ENCODE measurements at places on chromosomes 6 and 20. TPM values are rescaled to one million over a fixed set of nuclear protein-coding genes. Genes with fewer than 3 reads are reported as not detected.
A peak's percentile ranks its signal among the peaks of the same experiment; 100 is the strongest.

DNA sequence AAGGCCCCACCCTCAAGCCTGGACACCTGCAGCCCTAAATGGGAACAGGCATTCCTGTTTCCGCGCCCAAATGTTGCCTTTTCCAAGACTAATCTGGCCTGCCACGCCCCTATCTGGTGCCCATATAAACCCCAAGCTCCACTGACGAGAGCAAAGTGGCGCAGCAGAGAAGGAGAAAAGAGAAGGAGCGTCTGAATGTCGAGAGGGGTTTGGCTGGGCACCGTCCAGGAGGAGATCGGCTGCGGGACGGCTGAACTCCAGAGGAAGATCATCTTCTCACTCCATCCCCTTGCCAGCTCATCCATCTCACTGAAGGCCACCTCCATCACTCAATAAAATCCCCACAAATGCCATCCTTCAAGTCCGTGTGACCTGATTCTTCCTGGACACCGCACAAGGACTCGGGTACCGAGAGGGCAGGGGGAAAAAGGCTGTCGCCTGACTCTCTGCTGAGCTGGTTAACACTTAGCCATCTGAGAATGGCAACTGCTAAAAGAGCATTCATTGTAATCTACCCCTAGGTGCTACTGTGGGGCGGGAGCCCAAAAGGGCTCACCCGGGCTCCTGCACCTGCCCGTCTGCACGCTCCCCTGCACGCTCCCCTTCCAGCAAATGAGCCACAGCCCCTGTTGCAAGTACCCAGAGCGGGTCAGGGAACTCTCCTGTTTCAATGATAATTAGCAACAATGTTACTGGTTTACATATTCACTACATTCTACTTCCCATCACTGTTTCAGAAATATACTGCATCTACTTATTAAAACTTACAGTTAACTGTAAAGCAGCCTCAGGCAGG, 23.5 kb downstream of the TAF4 start:
- no peak for DNase-seq

DNA sequence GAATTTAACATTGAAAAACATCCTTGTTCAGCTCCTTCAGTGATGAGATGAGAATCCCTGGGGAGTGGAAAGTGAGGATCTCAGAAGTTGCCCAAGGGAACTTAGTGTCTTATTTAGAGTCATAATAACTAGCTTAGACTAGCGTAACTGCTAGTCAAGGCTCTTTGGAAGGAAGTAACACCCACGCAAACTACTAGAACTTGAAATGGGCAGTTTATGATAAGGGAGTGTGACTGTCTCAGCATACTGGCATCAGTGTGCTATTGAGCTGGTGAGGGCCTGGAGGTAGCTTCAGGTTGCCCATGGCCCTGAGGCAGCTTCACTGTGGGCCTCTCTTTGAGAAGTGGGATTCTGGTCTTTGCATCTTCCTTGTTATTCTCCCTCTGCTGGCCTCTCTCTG, 40.1 kb downstream of the SLX4IP start:
- DNase-seq, result no peak

DNA sequence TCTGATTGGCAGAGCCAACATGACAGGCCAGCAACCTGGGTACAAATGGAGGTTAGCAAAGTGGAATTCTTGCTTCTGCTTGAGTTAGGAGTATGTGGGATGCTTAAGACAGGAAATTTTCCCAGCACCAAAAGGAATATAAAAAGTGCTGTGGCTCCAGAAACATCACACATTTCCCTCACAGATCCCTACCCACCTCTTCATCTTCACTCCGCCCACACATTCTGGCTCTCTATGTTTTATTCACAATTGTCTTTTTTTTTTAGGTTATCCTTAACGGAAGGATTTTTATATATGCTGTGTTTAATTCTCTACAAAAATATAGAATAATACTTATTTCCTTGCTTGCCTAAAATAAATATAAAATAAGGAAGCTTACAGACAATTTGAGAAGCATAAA, 563.3 kb upstream of the HS3ST5 start:
- DNase-seq, result no peak

- DNase-seq, result no peak
Measured at GRCh38 chr20:32603046-32603726, 18.1 kb upstream of the NOL4L start.

- peak; percentile 89 for DNase-seq
Measured at GRCh38 chr6:87407901-87408720, at the start of gene CFAP206. Gene CFAP206 (plus strand): TSS chr6:87407972. CDS start chr6:87409840, 1,868 bp downstream.

DNA sequence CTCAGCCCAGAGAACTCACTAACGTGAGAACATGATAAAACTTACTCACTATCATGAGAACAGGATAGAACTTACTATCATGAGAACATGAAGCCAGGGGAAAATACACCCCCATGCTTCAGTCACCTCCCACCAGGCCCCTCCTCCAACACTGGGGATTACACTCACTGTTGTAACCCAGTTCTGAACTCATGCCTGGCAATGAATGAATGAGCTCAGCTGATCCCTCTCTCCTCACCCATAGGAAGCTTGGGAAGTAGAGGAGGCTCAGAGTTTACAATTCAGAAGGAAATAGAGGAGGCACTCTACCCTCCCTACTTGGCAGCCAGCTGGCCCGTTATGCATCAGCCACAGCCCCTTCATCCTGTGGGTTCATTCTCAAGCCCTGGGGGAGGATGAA, 102.5 kb downstream of the EYA2 start:
- DNase-seq, result no peak

DNA sequence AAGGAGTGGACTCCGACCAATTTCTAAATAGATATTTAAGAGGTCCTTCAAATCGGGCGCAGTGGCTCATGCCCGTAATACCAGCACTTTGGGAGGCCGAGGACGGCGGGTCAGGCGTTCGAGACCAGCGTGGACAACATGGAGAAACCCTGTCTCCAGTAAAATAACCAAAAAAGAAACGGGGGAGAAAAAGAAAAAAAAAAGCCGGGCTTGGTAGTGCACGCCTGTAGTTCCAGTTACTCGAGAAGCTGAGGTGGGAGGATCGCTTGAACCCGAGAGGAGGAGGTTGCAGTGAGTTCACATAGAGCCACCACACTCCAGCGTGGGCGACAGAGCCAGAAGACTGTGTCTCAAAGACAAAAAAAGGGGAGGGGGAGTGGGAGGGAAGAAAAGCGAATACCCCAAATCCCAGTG, 53.3 kb upstream of the HFE start:
- peak; percentile 81 for DNase-seq

- no peak for DNase-seq
Measured at GRCh38 chr20:24813080-24813479, 136.0 kb upstream of the CST7 start.

GRCh38 chr20:36593347-36593929, 12.1 kb upstream of the RAB5IF start:
- DNase-seq, result no peak

DNA sequence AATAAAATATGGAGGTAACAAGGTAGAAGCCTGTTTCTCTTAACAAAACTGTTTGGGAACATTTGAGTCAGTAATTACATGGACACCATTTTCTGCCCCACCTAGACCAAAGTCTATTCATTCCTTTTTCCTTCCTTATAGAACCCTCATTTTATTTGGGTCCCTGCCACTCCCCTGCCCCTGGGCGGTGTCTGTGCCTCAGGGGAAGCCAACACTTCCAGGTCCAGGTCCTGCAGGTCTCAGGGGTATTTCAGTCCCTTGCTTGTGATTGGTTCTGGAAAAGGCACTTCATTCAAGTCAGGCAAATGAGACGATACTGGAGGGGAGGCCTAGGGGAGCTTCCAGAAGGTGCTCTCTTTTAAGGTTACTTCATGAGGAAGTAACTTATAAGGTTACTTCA, 42.3 kb downstream of the SLC35D3 start:
- DNase-seq, result no peak

- DNase-seq, result no peak
Measured at GRCh38 chr6:9401960-9402359, 966.6 kb upstream of the SLC35B3 start.

DNA sequence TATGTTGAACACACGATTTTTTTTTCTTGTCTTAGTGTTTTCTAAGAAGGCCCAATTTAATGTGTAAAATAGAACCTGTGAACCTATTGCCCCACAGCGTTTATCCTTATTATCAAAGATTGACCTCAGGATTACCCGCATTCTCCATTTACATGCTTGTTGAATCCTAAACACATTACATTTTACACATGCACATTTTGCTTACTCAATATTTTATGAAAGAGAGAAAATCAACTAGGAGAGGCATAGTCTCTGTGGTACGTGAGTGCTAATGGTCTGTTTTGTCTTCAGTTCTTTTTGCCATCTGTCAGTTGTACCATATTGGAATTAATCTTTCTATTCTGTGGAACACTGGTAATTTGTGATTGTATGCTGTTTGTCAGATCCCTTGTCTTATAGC, 80.1 kb upstream of the SMIM8 start:
- no peak for DNase-seq

The OOEP gene
- 0.86 TPM for total RNA-seq

The PTPRA gene
- total RNA-seq, result 58.5 TPM

The TRERF1 gene
- total RNA-seq, result 14.5 TPM

All from activated CD4-positive, alpha-beta T cell treated with anti-CD3 and anti-CD28 coated beads for 36 hours (primary cell).